GM03348 (cell line): ENCODE measurements at places on chromosomes 11 and 22.

GRCh38 chr11:31397239-31397834, 27.7 kb downstream of the DNAJC24 start:
- peak; percentile 28 for DNase-seq

DNA sequence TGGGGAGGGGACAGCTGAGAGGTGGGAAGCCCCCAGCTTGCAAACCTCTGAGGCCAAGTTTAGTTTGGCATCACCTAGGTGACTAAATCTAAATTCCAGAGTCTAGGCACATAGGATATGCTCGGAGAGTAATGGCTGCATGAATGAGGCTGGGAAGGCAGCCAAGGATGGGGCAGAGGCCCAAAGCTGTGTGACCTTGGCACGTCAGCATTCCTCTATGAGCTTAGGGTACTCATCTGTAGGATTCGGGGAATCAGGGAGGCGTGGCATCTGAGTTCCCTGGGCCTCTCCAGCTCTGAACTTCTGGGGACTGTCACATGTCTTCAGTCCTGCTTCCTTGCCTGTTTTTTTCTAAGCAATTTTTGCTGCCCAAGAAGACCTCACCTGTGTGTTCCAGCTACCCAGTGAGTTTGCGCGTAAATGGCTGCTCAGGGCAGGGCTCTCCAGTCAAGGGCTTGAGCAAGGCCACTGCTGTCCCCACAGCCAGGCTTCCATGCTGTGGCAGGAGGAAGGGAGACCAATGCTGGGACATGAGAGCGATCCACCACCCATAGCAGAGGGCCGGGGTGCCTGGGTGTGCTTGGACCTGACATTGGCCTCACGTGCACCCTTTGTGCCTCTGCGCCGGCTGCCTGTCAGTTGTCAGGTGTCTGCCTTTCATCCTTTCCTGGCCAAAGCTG, 13.9 kb downstream of the DAGLA start:
- DNase-seq: no peak

GRCh38 chr11:126929179-126930061, 71.2 kb downstream of the KIRREL3 start:
- peak; percentile 56 for DNase-seq

DNA sequence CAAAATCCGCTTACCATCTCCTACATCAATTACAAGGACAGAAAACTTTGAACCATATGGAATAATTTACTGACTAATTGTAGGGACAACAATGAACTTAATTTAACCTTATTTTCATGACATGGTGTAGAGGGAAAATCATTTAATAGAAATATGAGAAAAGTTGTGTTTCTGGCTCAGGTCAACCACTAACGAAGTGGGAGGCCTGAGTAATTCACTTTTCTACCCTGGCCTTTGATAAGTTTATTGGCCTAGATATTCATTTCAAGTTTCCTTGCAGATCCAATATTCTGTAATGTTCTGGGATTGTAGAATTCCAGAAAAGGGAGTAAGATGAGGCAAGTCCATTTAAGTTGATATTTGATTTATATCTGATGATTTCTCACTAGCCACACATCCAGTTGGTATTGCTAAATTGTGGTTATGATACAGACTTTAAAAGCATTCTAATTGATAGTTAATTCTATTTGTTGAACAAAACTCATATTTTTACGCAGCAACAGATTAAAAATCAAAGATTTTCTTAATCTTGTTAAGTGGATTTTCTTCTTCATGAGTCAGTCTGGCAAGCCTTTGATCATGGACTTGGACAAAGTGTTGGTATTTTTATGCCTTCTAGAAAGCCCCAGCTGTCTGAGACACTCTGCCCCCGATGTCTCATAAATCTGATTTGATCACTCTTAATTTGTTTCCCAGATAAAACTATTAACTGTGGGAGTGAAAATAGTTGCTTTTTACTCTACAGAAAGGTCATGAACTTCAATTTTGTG, 336.5 kb downstream of the TMEM135 start:
- DNase-seq: no peak

DNA sequence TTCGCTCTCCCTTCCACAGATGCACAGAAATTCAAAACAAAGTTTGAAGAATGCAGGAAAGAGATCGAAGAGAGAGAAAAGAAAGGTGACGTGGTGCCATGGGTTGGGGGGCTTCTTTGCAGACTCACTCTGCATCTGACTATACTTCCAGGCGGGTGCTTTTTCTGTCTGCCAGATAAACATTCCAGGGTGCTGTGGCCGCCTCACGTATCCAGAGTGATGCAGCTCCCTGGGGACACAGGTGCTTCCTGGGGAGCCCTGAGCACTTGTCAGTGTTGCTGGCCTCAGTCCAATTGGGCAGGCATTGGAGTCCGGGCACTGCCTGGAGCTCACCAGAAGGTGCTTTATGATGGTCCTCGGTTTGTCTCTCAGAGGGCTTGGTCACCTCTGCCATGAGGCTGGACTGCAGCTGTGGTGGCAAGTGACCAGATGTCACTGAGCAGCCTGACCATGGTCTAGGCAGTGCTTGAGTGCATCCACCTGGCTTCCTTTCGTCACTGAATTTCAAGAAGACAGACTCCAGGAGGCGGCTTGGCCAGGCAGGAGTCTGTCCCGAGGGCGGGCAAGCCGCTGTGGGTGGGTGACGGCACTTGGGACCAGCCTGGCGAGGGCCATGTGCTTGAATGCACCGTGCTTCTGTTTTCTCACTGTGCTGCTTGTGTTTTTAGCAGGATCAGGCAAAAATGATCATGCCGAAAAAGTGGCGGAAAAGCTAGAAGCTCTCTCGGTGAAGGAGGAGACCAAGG, 5.1 kb upstream of the ZDHHC8 start:
- no peak for DNase-seq

- no peak for DNase-seq
These were observed 28.1 kb downstream of the WBP2NL start for GRCh38 chr22:42026705-42027104.

DNA sequence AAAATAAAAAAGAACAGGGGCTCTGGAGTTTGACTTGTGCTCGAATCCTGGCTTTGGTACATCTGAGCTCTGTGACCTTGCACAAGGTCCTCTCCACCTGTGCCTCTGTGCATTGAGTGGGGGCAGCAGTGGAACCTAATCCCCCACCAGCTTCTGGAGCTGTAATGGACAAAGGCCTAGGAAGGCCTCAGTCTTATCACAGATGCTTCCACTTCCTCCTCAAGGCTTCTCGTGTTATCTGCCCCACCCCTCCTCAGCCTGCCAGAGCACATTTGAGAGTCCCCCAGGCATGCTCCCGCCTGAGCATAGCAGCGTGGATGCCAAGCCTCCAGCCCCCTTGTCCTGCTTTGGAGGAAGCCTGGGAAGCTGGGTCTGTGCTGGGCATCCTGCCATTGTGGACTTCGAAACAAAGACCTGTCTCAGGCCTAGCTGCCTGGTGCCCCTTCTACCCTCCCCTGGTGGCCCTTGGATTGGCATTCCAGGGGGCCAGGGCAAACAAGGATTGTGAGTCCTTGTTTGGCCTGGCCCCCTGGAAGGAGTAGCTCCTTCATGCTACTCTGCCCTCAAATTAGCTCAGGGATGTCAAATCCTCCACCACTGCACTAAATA, 15.0 kb downstream of the SLC35E4 start:
- no peak for DNase-seq

DNA sequence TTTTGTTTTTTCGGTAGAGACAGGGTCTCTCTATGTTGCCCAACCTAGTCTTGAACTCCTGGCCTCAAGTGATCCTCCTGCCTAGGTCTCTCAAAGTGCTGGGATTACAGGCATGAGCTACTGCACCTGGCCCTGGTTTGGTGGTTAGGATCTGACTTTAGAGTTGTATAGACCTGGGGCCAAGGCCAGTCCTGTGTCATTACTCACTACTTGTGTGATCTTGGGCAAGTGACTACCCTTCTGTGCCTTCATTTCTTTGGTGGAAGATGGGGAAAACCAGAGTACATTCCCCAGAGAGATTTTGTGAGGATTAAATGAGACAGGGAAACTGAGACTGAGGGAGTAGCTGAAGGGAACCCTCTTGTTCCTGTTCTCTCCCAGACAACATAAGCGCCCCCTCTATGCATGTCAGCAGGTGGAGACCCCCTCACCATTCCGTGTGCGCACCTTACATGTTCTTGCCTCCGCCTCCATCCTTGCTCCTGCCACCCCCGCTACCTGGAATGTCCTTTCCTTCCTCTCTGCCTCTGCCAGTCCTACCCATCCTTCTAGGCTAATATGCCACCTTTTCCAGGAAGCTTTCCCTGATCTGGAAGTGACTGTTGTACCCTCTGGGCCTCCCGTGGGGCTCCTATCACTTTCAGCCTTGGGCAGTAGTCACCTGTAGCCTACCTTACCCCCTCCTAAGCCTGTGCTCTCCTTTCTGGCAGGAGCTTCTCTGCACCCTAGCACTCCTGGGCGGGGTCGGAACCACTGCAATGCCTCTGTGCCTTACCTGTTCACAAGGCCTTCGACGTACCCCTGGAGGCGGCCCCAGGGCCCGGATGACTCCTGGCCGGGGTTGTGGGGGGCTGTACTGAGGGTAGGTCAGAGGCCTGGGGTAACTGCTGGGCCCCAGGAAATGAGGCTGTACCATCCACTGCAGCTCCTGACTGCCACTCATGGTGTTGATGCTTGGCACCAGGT, 3.9 kb downstream of the FOSL1 start:
- no peak for DNase-seq

GRCh38 chr22:27602390-27602789, 199.2 kb downstream of the MN1 start:
- DNase-seq: peak; percentile 43

DNA sequence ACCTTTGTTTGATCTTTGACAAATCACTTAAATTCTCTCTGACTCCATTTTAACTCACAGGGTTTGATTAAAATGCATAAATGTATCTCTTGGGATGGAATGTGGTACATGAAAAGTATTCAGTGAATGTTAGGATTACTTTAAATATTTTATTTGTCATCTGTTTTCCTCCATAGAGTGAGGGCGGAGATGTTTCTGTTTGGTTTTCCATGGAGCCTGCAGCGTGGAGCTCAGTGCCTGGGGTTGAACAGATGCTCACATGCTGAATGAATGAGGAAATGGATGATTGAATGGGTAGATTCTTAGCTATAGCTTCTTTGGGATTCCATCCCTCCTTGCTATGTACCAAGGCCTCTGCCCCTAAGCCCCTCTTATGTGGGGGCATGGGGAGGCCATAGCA, 10.0 kb downstream of the TSPAN18 start:
- DNase-seq: no peak

- no peak for DNase-seq
These were observed at the start of gene FCHSD2 for GRCh38 chr11:73142128-73142377. Gene FCHSD2 (minus strand): TSS chr11:73142318. CDS start chr11:73141877, 441 bp downstream.

GRCh38 chr11:124120891-124121290, 5.6 kb downstream of the VWA5A start:
- DNase-seq: no peak

- no peak for DNase-seq
These were observed 690.4 kb upstream of the CHORDC1 start for GRCh38 chr11:90913131-90913668.

DNA sequence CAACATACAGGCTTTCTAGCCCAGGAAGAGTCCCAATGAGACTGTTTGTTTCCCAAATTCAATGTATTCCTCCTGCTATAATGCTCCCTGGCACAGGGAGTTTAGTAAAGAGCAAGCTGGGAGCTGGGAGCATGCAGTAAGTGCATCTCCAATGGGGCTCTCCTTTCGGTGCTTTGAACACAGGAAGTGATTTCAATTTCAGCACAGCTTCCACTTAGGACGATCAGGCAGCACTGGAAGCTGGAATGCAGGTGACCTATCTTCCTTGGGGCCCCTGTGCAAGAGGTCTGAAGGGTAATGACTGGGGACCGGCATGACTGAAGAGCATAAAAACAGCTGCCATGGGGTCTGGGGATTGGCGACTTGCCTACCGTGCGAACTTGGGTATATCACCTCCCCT, 76.0 kb downstream of the LARGE1 start:
- DNase-seq: no peak

GRCh38 chr11:19453651-19454257, 213.0 kb upstream of the E2F8 start:
- peak; percentile 60 for DNase-seq

- peak; percentile 70 for DNase-seq
These were observed at the start of gene APOL3 for GRCh38 chr22:36160499-36160942. Gene APOL3 (minus strand): TSS chr22:36160755. CDS start chr22:36149055, 11,700 bp downstream.

- no peak for DNase-seq
These were observed 87.5 kb downstream of the TP53I11 start for GRCh38 chr11:44863231-44863630.

DNA sequence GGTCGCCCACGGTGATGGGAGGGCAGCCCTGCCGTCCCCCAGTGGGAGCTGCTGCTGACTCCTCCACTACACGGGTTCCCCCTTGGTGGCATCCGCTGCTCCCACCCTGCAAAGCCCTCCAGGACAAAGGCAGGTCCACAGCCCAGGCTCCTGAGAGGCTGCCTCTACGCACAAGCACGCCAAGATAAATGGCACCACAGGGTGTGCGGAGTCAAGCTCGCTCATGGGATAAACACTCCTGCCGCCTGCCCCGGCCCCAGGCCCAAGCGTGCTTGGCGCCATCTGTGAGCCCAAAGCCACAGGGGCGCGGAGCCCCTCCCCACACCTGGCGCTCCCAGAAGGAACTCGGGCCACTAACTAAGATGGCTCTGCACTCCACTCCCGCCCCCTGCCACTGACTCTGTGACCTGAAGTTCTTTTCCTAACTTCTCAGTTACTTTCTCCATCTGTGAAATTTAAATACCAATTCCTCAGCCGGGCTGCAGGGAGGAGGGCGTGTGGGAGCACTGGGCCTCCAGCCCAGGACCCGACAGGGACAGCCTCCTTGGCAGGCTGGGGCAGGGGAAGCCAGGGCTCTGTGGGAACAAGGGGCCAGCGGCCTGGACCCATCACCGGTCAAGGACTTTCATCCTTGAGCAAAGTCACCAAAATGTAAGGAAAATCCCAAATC, 14.9 kb downstream of the EHD1 start:
- DNase-seq: peak; percentile 67

GRCh38 chr11:103484545-103484944, 375.3 kb downstream of the DYNC2H1 start:
- no peak for DNase-seq

DNA sequence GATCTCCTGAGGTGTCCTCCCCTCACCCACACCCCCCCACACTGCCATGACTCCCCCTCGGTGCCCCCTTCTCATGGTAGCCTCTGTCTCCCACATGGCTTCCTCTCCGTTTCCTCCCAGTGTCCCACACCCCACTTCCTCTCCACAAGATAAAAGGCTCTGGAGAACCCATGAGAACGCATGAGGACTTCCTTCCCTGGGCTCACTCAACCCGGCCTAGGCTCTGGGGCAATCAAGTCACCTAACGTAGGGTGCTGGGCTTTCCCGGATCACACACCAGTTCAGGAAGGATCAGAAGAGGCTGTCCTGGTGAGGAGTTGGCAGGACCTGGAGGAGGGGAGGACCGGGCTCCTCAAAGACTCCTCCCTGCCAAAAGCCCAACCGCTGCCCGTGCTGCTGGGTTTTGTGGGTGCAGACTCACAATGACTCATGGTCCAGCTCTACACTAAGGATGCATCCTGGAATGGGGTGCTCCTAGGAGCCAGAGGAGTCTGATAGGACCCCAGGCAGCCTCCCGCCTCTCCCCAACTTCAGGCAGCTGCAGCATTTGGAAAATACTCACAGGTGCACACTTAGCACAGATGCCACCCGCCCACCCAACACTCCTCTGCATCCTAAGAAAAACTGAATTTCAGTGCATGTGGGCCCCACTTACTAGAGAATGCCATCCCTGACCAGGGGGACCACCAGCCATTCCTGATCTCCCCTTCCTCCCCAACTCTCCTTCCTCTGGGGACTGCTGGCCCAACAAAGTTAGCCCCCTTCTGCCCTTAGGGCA, 21.0 kb downstream of the SLC22A12 start:
- peak; percentile 47 for DNase-seq

GRCh38 chr22:28505416-28506149, 174.1 kb downstream of the TTC28 start:
- DNase-seq: no peak

GRCh38 chr11:120501440-120501839, 10.1 kb upstream of the GRIK4 start:
- DNase-seq: no peak

- no peak for DNase-seq
These were observed 4.1 kb downstream of the ZBTB44 start for GRCh38 chr11:130310622-130311021.
